ENCODE measurements at places on chromosomes 6 and 20.

DNA sequence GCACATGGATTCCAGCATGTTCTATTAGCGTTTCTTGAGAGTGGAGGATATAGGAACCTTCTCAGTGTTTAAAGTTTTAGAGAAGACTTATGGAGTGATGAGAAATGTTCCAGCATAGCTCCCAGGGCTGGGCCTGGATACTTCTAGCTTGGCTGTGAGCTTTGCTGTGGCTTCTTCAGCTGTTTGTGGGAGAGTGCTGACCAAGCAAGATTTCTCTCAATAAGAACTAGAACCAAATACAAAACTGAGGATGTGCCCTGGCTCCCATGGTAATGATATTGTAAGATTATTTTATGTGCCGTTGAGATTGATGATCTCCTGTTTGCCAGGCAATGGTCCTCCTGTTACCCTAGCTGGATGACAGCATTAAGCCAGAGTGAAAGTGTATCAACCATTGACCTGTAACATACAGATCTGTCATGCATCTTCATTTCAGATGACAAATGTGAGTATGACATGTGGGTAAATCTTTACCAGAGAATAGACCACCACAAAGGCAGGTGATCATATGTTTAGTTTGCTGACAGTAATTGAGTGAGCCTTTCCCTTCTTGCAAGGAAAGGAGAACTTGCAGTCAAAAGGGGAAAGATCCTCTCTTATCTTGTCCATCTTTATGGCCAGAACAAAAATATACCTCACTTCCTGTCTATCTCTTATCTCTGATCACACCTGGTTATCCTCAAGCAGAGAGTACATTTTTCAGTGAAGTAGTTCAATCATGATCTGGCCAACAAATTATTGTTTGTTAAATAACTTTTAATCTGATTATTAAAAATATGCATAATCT lies 180.1 kb downstream of the SLC24A3 start:
- DNase-seq, result no peak

GRCh38 chr6:98672681-98673475 lies 161.5 kb upstream of the POU3F2 start:
- no peak for DNase-seq

- DNase-seq, result no peak
Observed at GRCh38 chr6:118372413-118372812, 175.7 kb upstream of the PLN start.

- no peak for DNase-seq
Observed at GRCh38 chr6:51199733-51200260, 381.1 kb downstream of the TFAP2B start.

GRCh38 chr20:23157734-23158133 lies 71.6 kb upstream of the CD93 start:
- DNase-seq, result no peak

DNA sequence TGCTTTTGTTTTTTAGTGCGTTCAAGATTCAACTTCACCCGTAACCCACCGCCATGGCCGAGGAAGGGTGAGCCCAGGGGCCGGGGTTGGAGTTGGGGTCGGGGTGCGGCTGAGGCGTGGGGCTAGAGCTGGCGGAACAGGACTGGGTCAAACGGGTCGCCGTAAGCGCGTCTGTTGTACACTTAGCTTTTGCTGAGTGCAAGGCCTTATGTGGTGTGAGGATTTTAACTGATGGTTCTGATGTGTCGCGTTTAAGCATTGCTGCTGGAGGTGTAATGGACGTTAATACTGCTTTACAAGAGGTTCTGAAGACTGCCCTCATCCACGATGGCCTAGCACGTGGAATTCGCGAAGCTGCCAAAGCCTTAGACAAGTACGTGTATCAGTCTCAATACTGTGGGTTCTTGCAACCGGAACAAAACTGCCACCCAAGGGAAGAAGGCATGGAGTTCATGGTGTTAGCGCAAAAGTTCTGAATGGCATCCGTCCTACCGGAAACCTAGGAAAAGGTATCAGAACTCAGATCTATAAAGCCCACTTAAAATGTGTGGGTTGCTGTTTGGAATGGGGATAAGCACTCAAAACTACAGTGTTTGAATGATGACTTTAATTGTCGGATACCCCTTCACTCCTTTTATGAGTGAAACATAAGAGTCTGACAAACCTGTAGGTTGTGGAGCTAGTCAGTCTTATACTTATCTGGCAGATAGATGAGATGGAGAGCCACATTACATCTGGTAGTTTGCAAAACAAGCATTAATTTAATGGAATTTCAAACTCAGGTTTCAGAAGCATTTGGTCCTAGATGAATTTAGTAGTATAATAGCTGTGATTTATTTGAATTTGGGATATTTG lies 574 bp downstream of the RPS12 start:
- no peak for DNase-seq

DNA sequence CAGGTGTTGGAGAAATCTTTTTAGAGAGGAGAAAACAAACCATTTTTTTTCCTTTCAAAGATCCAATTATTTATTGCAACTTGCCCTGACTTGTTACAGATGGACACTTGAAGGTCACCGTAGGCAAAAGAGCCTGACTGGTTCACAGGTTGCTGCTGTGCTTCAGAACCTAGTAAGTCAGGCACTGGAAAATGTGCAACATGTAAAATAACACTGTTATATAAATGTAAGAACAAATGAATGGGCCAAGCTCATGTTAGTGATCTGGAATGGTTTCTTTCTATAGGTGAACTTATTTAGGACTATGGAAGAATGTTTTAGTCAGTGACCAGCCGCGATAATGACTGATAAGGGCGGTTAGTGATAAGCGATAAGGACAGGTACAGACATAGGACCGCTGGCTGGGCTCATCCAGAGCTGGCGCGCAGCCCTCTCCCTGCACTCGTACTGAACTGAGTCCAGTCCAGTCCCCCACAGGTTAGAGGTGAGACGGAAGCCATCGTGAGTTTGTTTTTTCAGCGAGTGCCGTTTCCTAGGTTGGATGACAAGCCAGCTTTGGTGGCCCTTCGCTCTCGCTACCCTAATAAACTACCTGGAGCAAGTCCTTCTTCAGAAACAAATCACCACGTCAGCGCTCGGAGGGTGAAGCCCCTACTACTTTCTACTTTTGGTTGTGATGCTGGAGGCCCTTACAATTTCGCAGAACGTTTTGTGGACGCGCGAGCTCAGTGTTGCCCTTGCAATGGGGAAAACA lies 94.4 kb upstream of the PRDM1 start:
- no peak for DNase-seq

Measured in SIG-M5 (cell line).